ENCODE measurements at places on chromosomes 11 and 22.

DNA sequence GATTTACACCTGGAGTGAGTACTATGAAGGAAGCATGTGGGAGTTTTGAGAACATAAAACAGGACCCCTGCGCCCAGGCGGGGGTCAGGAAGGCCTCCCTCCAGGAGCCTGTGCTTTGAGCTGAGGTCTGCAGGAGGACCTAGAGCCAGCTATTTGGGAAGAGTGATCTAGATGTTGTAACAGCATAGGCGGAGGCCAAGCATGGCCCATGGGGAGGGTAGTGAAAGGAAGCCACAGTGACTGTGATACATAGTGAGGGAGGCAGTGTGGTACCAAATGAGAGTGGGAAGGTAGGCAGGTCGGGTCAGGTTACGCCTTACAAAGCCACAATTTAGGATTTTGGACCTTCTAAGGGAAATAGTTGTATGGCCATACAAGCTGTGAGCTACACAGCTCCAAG lies 147.5 kb downstream of the PARVA start:
- H3K4me1 ChIP-seq = no peaks in the 10 kb centered on the region
- H3K36me3 ChIP-seq = no peaks in the 10 kb centered on the region
- H3K27ac ChIP-seq = no peak overlapping the region
- H3K27me3 ChIP-seq = no peaks in the 10 kb centered on the region

DNA sequence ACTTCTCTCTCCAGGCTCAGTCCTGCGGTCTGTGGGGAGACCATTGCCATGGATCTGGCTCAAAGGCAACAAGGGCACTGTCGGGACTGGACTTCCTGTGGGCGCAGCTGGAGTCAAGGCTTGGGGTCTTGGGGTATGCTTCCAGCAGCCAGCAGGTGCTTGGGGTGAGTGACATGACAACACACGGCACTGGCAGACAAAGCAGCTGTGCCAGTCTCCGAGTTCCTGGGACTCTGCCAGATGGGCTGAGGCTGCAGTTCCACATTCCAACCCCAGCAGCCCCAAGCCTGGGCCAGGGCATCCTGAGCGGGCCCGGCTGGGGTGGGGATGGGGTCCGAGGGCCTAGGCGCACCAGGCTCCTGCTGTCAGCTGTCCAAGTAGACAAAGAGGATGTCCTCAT lies 12.3 kb downstream of the GUCD1 start:
- H3K4me1 ChIP-seq = peaks cover 47% of the 10 kb centered on the region
- no peak overlapping the region for H3K4me3 ChIP-seq
- no peaks in the 10 kb centered on the region for H3K27me3 ChIP-seq
- peak overlapping the region; percentile 18 for H3K27ac ChIP-seq

DNA sequence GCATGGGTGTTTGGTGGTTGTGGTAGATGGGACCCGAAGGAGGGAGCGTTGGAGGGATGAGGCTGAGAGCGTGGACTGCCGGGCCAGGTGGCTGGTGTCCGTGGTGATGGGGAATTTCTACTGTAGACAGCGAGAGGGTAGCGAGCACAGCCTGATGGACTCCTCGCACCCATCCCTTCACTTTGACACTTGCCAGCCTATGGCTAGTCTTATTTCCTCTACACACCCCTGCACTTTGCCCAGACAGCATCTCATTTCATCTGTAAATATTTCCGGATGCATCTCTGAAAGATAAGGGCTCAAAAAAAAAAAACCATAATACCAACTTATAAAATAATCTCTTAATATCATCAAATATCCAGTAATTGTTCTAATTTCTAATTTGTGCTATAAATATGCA lies 5.8 kb downstream of the OMP start:
- H3K4me1 ChIP-seq = no peaks in the 10 kb centered on the region
- H3K36me3 ChIP-seq = no peaks in the 10 kb centered on the region
- peaks cover 33% of the 10 kb centered on the region for H3K27me3 ChIP-seq
- no peak overlapping the region for H3K4me3 ChIP-seq
- no peak overlapping the region for H3K27ac ChIP-seq

GRCh38 chr11:105937738-105938137 lies 84.3 kb downstream of the MSANTD4 start:
- ATAC-seq = no peak
- no peaks in the 10 kb centered on the region for H3K36me3 ChIP-seq
- no peak overlapping the region for H3K27ac ChIP-seq
- no peaks in the 10 kb centered on the region for H3K27me3 ChIP-seq
- H3K4me1 ChIP-seq = no peaks in the 10 kb centered on the region

DNA sequence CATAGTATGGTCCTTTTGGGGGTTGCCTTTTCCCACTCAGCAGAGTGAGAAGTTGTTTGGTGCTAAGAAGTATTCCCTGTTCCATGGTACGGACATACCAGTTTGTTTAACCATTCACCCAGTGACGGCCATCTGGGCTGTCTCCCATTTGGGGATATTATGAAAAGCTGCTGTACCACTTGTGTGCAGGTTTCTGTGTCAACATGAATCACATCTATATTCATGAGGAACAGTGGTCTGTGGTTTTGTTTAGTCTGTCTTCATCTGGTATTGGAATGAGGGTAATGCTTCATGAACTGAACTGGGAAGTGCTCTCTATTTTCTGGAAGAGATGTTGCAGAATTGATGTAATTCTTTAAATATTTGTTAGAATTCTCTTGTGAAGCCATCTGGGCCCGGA lies 89.5 kb downstream of the TRMU start:
- peaks cover 18% of the 10 kb centered on the region for H3K36me3 ChIP-seq
- no peaks in the 10 kb centered on the region for H3K27me3 ChIP-seq

- H3K4me1 ChIP-seq = peaks cover 17% of the 10 kb centered on the region
- no peak overlapping the region for H3K27ac ChIP-seq
- no peaks in the 10 kb centered on the region for H3K27me3 ChIP-seq
- H3K36me3 ChIP-seq = no peaks in the 10 kb centered on the region
Observed at GRCh38 chr11:20097319-20098221, 62.7 kb downstream of the DBX1 start.

GRCh38 chr11:94786264-94787126 lies 18.3 kb downstream of the AMOTL1 start:
- H3K36me3 ChIP-seq = no peaks in the 10 kb centered on the region
- no peak for ATAC-seq
- no peak overlapping the region for H3K4me3 ChIP-seq
- no peak overlapping the region for H3K27ac ChIP-seq
- H3K27me3 ChIP-seq = peaks cover 12% of the 10 kb centered on the region
- no peaks in the 10 kb centered on the region for H3K4me1 ChIP-seq

DNA sequence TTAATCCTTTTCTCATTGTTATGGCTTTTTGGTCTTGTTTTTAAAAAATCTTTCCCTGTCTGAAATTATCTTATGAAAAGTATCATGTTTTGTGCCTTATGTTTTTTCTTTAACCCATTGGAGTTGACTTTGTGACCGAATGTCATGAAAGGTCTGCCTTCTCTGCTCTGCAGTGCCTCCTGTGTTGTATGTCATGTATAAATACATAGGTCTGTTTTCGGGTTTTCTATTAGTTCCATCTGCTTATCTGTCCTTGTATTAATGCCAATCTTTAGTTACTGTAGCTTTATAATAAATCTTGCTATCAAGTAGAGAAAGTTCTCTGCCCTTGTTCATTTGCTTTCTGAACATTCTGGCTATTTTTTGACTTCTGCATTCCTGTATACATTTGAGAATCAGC lies 73.0 kb downstream of the ZBTB44 start:
- peak overlapping the region; percentile 39 for H3K27ac ChIP-seq
- ATAC-seq = no peak
- H3K4me1 ChIP-seq = peaks cover 22% of the 10 kb centered on the region
- no peak overlapping the region for H3K4me3 ChIP-seq

DNA sequence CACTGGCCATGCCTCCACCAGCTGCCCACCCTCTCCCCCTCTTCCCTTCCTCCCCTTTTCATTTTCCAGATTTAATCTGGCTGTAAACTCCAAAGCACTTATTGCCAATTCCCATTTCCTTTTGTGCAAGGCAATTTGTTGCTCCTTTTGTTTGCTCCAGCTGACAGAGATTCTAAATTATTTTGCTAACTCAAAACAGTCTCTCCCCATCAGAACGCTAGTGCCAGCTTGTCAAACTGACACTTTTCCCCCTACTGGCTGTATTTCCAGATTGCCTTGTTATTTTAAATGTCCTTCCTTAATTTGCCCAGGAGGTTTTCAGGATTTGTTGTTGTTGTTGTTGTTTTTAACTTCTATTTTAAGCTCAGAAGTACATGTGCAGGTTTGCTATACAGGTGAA lies 57.0 kb upstream of the PAK1 start:
- no peak overlapping the region for H3K4me3 ChIP-seq
- H3K4me1 ChIP-seq = peaks cover 5% of the 10 kb centered on the region
- no peaks in the 10 kb centered on the region for H3K36me3 ChIP-seq
- ATAC-seq = no peak
- no peak overlapping the region for H3K27ac ChIP-seq

GRCh38 chr11:110712659-110713448 lies 617 bp upstream of the ARHGAP20 start:
- peak overlapping the region; percentile 77 for H3K4me3 ChIP-seq
- H3K27ac ChIP-seq = peak overlapping the region; percentile 51
- H3K4me1 ChIP-seq = peaks cover 25% of the 10 kb centered on the region

- H3K4me1 ChIP-seq = no peaks in the 10 kb centered on the region
- H3K4me3 ChIP-seq = no peak overlapping the region
- no peaks in the 10 kb centered on the region for H3K36me3 ChIP-seq
- no peak overlapping the region for H3K27ac ChIP-seq
- H3K27me3 ChIP-seq = no peaks in the 10 kb centered on the region
- ATAC-seq = no peak
Observed at GRCh38 chr11:35855671-35856070, 88.2 kb upstream of the LDLRAD3 start.

- peak overlapping the region; percentile 94 for H3K27ac ChIP-seq
- ATAC-seq = no peak
- peaks cover 24% of the 10 kb centered on the region for H3K4me1 ChIP-seq
- no peaks in the 10 kb centered on the region for H3K27me3 ChIP-seq
- H3K36me3 ChIP-seq = peaks cover 9% of the 10 kb centered on the region
Observed at GRCh38 chr11:32584921-32585320, 1.3 kb downstream of the EIF3M start.

- no peak overlapping the region for H3K27ac ChIP-seq
- no peaks in the 10 kb centered on the region for H3K36me3 ChIP-seq
- peaks cover 12% of the 10 kb centered on the region for H3K4me1 ChIP-seq
Observed at GRCh38 chr11:113265362-113265761, 49.0 kb upstream of the TTC12 start.

DNA sequence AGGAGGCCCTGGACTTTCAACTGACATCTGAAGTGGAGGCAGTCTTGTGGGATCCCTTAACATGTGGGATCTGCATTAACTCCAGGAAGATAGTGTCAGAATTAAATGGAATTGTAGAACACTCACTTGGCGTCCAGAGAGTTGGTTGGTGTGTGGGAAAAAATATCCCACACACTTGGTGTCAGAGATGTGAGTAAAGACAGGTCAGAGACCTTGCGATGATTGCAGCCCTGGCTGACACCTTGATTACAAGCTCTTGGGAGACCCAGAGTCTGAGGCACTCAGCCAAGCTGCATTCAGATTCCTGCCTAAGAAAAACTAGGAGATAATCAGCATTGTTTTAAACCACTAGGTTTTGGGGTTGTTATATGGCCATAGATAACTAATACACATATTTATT lies 7.2 kb upstream of the TPCN2 start:
- H3K4me1 ChIP-seq = peaks cover 24% of the 10 kb centered on the region
- H3K36me3 ChIP-seq = no peaks in the 10 kb centered on the region
- ATAC-seq = no peak
- no peak overlapping the region for H3K27ac ChIP-seq
- H3K4me3 ChIP-seq = no peak overlapping the region
- peaks cover 13% of the 10 kb centered on the region for H3K27me3 ChIP-seq

- H3K36me3 ChIP-seq = no peaks in the 10 kb centered on the region
- H3K4me1 ChIP-seq = no peaks in the 10 kb centered on the region
- ATAC-seq = no peak
- H3K27ac ChIP-seq = no peak overlapping the region
Observed at GRCh38 chr11:70527046-70527395, 128.7 kb downstream of the CTTN start.

- no peak overlapping the region for H3K27ac ChIP-seq
- H3K36me3 ChIP-seq = no peaks in the 10 kb centered on the region
- H3K27me3 ChIP-seq = no peaks in the 10 kb centered on the region
- no peaks in the 10 kb centered on the region for H3K4me1 ChIP-seq
- ATAC-seq = no peak
- no peak overlapping the region for H3K4me3 ChIP-seq
Observed at GRCh38 chr11:71311928-71312510, 59.6 kb upstream of the SHANK2 start.

GRCh38 chr11:18748766-18749365 lies 22.9 kb upstream of the IGSF22 start:
- peaks cover 19% of the 10 kb centered on the region for H3K27me3 ChIP-seq
- no peaks in the 10 kb centered on the region for H3K4me1 ChIP-seq
- no peak overlapping the region for H3K27ac ChIP-seq
- H3K4me3 ChIP-seq = no peak overlapping the region
- no peak for ATAC-seq

- H3K36me3 ChIP-seq = peaks cover 40% of the 10 kb centered on the region
- ATAC-seq = no peak
- no peak overlapping the region for H3K4me3 ChIP-seq
- no peaks in the 10 kb centered on the region for H3K27me3 ChIP-seq
Observed at GRCh38 chr22:46794067-46794466, 31.6 kb downstream of the TBC1D22A start.
